Activated CD4-positive, alpha-beta T cell treated with anti-CD3 and anti-CD28 coated beads, Interleukin-2, amount 10 ng/mL, durations not matched to agents 7 days and 5 days (primary cell): ENCODE measurements at places on chromosomes 6 and 20.

- no peak for DNase-seq
Measured at GRCh38 chr6:55812509-55812908, 62.9 kb downstream of the BMP5 start.

GRCh38 chr6:27861861-27862260 lies 50.3 kb downstream of the OR2B2 start:
- no peak for DNase-seq

DNA sequence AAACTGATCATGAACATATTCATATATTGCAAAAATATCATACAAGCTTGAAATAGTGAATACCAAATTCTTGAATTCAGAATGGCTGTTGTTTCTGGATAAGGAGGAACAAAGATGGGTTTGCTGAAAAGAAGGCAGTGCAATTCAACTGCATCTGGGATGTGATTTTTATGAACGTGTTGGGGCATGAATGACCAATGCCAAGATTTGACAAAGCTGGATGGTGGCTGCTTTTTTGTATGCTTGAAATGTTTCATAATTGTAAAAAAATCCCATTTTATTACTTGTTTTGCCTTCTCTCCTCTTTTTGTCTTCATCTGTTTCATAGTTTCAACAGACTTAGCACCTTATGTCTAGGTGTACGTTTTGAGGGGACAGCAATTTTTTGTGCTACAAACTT lies 36.8 kb upstream of the BCAS1 start:
- DNase-seq = no peak

DNA sequence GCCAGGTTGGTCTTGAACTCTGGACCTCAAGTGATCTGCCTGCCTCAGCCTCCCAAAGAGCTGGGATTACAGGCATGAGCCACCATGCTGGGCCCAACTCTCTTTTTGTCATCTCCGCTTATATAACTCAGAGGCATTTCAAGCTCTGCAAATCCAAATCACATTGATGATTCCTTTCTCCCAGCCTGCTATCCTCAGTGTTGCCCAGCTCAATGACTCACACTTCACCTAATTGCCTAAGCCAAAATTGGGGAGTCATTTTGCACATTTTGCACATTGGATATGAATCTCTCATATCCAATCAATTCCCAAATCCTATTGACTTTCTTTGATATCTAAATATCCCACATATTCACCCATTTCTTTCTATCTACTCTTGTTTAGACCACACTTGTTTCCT lies 3.9 kb downstream of the UTRN start:
- DNase-seq = no peak

DNA sequence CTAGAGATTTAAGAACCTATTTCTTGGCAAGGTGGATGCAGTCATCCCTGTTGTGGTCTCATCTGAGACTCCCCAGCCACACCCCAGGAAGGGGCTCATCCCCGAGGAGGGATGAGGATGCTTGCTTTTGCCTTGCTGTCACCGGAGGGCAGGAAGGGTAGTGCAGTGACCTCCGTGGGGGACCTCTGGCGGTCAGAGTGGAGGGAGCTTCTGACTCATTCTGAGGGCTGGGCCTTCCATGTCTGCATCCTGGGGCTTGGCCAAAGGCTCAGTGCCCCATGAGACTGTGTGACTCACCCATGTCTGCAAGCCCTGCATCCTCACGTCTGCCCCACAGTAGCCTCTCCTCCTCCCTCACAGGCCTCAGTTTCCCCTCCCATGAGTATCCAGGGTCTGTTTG lies 38.7 kb downstream of the UQCC2 start:
- no peak for DNase-seq

- no peak for DNase-seq
Measured at GRCh38 chr6:104214901-104215300, 644.8 kb downstream of the HACE1 start.
